CMK (cell line): ENCODE measurements at places on chromosomes 1 and 21.

DNA sequence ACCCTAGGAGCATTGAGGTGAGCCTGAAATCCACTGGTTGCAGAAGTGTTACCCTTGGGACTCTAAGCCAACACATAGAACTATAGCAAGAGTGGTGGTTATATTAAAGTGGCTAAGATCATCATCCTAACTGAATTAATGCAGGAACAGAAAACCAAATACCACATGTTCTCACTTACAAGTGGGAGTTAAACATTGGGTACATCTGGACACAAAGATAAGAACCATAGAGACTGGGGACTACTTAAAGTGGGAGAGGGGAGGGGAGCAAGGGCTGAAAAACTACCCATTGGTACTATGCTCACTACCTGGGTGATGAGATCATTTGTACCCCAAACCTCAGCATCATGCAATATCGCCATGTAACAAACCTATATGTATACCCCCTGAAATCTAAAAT lies 100.0 kb downstream of the SLC25A24 start:
- peak; percentile 64 for DNase-seq

DNA sequence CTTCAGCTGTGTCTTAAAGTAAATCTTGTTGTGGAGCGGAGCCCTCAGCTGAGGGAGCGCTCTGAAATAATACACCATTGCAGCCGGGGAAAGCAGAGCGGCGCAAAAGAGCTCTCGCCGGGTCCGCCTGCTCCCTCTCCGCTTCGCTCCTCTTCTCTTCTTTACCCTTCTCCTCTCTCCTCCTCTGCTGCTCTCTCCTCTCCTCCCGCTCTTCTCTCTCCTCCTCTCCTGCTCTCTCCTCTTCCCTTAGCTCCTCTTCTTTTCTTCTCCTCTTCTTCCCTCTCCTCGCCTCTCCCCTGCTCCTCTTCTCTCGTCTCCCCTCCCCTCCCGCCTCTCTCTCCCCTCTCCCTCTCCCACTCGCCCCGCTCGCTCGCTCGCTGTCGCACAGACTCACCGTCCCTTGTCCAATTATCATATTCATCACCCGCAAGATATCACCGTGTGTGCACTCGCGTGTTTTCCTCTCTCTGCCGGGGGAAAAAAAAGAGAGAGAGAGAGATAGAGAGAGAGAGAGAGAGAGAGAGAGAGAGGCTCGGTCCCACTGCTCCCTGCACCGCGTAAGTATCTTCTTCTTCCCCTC lies at the start of gene PROX1:
TSS of gene PROX1 (plus strand) at position 47 of the 580 bp plus-strand sequence. CDS start 8,563 bp downstream, outside the sequence.
- DNase-seq: no peak

- DNase-seq: no peak
Observed at GRCh38 chr1:36982709-36983108, 51.6 kb downstream of the GRIK3 start.

GRCh38 chr21:14879458-14879857 lies 185.3 kb downstream of the NRIP1 start:
- no peak for DNase-seq

- no peak for DNase-seq
Observed at GRCh38 chr21:39156024-39156423, 27.2 kb downstream of the PSMG1 start.

- DNase-seq: no peak
Observed at GRCh38 chr1:28354121-28354520, 15.4 kb upstream of the PHACTR4 start.
